ENCODE measurements at places on chromosomes 2 and 18.

DNA sequence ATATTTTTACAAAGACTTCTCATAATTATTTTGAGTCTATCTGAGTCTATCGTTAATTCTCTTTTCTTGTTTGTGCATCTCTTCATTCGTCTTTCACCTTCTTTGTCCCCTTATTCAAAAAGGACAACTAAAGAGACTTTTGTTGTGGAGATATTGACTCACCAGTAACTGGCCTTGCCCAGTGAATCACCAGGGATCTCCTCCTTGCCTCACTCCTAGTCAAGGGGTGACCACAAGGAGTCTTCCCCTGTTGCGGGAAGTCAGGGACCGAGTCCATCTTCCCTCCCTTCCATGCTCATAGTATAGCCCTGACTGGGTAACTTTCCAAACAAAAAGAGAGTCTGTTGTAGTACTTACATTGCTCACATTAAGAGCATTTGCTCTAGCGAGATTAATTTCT is 158.9 kb downstream of the NEB start:
- DNase-seq = peak; percentile 10

GRCh38 chr2:19733951-19734425 is 167.8 kb downstream of the TTC32 start:
- no peak for DNase-seq

GRCh38 chr18:74402806-74403433 is 54.2 kb downstream of the DIPK1C start:
- no peak for DNase-seq

DNA sequence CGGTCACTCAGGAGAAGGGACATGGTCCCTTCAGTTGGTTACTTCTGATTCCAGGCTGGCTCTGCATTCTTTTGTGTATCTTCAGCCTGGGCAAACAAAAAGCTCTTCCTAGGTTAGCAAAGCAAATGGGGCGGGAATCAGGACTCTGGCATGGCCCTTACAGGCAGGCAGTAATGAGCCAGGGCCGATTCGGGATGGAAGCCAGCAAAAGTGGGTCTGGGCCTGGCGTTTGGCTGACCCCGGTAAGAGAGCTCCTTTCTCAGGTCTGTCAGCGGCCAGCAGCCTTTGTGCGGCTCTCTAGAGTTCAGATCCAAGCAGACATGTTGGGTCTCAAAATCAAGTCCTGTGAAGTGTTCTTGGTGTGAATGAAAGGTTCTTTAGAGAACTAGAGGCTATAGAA is 81.5 kb upstream of the EML6 start:
- DNase-seq = no peak

GRCh38 chr18:74116633-74117554 is 30.7 kb downstream of the FBXO15 start:
- DNase-seq = peak; percentile 8

GRCh38 chr2:37550190-37550589 is 121.3 kb downstream of the CDC42EP3 start:
- no peak for DNase-seq

GRCh38 chr2:20482725-20483124 is 35.9 kb downstream of the RHOB start:
- DNase-seq = no peak

GRCh38 chr2:3951131-3951954 is 248.0 kb downstream of the DCDC2C start:
- DNase-seq = no peak

DNA sequence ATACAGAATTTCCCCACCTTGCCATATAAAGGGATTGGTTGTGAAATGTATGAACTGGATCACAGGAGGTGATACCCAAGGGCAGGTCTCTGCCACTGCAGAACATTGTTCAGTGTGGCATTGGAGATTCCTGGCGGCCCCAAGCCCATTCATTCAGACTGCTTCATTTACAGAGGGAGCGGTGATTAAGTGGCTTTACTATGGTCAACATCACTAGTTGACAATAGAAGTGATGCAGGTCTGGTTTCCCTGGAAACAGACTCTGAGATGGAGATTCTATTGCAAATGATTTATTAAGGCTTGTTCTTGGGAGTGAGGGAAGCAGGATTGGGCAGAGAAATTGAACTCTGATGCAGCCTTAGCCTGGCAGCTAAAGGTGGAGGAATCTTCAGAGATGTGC is 62.4 kb downstream of the ZDBF2 start:
- DNase-seq = no peak

GRCh38 chr2:122083256-122084048 is 328.0 kb downstream of the TSN start:
- DNase-seq = no peak

GRCh38 chr2:97761192-97761591 is 47.8 kb downstream of the ZAP70 start:
- no peak for DNase-seq

DNA sequence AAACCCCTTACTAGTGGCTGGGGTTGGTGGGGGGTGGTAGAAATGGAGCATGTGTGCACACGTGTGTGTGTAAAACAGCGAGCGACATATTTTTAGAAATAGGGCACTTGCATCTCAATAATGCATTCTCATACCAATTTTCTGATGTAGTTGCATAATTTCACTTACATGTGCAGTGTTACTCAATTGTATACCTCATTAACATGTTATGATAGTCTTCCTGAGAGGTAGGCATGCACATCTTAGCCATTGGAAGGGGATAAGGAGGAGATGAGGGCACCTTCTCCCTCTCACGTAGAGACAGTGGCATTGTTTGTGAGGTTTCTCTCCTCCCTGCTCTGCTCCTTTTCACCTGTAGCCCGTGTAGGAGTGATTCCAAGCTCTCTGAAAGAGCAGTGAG is 44.6 kb upstream of the RND3 start:
- DNase-seq = no peak

DNA sequence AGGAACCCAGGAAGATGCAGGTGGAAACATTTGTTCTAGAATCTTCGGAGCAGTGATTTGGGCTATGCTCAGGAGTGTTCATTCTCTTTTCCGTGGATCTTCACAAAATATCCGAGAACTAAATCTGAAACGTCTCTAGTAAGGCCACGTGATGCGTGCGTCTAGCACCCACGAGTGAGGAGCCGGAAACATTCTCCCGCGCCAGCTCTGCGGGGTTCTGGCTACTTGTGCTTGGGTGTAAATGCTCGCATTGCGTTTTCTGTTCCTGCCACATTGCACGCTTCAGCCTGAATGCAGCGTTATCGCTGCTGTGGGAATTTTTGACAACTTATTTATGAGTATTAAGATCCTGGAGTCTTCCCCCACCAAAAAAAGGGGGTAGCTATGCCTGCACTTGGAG is 71.4 kb downstream of the KLHL29 start:
- no peak for DNase-seq

- no peak for DNase-seq
These were observed 293.4 kb downstream of the XIRP2 start for GRCh38 chr2:167181688-167182087.

DNA sequence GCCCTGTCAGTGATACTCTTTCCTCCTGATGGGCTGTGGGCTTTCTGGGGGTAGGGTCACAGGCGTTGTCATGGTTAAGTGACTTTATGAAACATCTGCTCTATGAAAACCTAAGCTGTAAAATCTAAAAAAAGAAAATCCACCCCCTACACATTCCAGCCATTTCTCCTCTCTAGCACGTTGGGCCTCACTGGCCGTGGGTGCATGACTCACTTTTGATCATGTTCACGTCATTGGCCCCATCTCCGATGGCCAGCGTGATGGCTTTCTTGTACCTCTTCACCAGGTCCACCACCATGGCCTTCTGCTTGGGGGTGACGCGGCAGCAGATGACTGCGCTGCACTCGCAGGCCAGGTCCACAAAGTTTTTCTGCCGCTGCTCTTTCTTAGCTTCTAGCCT is 39.3 kb upstream of the NARS1 start:
- no peak for DNase-seq

DNA sequence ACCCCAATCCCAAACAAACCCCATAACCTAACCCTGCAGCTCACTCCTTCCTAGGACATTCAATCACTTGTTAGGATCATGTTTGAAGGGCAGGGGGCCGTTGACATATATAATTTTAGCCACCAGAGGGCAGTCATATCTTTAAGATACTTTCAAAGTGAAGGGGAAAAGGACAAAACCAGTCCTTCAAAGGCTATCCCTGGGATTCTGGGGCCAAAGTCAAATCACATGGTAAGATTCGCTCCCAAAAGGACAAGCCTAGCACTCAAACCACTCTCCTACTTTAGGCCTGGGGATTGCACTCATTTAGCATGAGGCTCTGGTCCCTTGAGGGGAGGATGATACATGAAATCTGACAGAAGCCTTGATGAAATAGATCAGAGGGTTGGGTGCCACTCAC is 44.6 kb downstream of the HAUS1 start:
- no peak for DNase-seq

DNA sequence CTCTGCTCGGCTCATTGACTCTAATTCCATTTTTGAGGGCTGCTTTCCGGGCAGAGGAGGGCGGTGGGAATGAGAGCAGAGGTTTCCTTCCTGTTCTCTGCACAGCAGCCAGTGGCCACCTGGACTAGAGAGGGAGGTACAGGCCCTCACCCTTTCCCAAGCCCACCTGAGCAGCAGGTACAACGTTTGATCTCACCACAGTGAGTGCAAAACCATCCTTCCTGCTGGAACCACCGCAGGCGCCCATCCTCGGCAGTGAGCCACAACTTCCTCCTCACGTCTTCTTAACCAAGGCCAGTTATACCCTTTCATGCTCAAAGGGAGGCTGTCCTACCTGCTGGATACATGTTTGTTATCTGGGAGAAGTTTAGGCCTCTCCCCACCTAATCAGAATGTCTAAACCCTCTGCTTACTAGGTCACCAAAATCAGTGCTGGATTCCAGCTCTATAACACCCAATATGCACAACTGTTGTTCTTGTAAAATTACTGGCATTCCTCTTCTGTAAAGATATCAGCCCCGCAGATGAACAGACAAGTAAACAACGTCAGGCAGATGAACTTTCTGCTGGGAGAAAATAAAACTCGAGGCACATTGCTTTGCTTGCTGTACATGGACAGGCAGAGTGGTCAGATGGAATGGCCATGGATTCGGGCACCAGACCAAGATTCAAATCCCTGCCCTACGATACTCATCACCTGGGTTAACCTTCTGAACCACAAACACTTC is 191.4 kb downstream of the SH3RF3 start:
- DNase-seq = no peak

Measured in HCT116 (cell line).